ENCODE measurements at places on chromosomes 2 and 18.

DNA sequence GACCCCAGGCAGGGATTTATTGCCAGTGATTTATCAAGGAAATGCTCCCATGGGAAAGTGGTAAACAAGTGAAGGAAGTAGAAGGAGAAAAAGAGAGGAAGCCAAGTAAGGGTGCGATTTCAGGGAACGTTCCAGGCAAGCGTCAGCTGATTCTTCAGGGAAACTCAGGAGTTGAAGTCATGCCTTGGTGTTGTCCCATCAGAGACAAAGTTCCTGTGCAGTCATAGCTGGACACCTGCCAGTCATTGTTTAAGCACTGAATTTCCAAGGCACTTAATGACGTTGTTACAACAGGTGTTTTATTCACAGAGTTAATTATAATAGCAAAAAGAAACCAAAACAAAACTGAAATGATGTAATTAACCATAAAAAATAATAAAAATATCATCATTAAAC, 381.8 kb upstream of the CRIM1 start:
- no peak for DNase-seq

DNA sequence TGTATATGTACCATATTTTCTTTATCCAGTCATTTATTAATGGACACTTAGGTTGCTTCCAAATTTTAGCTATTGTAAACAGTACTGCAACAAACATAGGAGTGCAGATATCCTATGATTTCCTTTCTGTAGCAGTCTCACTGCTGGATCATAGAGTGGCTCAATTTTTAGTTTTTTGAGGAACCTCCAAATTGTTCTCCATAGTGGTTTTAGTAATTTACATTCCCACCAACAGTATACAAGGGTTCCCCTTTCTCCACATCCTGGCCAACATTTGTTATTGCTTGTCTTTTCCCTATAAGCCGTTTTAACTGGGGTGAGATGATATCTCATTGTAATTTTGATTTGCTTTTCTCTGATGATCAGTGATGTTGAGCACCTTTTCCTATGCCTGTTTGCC, 114.3 kb downstream of the TMEM17 start:
- no peak for DNase-seq

- DNase-seq = no peak
Measured at GRCh38 chr18:55499526-55499925, 88.5 kb downstream of the TCF4 start.

DNA sequence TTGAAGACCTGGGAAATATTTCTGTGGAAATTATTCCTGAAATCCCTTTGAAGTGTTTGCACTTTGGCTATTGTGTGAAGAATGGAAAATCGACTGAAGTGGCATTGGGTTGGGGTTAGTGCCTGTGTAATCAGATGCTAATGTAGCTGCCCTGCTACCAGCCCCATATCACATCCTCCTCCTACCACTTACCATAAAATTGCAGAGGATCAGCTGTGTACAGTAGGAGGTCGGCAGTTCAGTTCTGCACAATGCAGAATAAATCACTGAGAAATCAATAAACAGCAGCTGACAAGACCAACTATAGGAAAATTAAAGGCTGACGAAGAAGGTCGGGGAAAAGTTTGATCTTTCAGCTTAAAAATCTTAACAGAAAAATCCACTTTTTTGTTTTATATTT, 440.9 kb downstream of the PTPRM start:
- no peak for DNase-seq

GRCh38 chr2:1965726-1966125, 221.4 kb upstream of the PXDN start:
- no peak for DNase-seq

DNA sequence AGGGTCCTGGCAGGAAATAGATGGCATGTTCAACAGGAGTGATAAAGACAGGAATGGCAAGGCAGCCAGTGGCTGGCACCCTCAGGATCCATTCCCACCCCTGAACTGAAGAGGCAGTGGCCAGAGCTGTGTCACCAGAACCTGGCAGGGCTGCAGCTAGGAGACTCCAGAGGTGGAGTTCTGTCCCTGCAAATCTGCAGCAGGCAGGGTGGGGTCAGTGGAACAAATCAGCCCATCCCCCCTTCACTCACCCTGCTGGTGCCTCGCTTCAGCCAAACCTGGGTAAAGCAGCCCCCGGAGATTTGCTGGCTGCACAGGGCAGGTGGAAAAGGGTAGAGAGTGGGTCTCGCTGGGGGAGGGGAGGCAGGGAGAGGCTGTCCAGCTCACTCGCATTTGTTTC, 12.7 kb downstream of the INPP5D start:
- peak; percentile 3 for DNase-seq

DNA sequence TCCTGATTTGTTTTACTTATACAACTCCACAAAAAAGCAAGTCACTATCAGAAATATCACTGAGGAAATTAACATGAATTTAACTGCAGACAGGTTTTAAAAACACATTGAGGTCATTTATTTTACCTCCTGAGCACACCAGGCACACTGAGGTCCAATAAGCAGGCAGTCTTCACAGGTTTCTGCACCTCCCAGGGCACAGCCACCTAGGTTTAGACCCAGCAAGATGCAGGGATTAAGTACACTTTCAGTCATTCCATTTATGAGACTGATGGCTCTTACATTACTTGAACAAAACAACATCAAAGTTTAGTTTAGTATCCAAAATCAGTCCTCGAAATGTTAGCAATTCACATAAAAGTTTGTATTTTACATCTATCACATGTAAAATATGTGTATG, 1.0 kb downstream of the ITGB6 start:
- no peak for DNase-seq

DNA sequence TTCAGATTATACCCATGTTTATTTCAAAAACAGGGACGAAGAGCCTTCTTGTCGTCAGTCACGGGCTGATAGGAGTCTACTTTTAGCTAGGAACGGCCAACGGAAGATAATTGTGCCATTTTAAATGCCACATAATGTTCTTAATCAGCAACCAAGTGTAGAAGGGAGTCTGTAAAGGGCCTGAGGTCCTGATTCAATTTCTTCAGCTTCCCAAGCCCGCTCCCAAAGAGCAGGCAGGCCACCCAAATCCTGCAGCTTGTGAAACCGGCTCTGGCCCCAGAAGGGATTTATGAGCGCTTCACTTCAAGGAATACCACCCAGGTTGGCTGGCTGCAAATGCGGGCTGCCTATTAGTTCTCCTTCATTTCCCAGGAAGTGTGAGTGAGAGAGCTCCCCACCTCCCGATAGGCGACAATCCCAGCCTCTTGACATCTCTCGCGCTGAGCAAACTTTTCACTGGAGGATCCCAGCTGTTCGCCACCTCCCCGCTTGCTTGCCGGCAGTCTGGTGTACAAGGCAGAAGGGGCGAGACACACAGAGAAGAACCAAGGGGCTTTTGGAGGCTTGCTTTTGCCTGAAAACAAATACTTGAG, 272.9 kb downstream of the CDH20 start:
- no peak for DNase-seq
